ENCODE measurements at places on chromosomes 7 and 10.

DNA sequence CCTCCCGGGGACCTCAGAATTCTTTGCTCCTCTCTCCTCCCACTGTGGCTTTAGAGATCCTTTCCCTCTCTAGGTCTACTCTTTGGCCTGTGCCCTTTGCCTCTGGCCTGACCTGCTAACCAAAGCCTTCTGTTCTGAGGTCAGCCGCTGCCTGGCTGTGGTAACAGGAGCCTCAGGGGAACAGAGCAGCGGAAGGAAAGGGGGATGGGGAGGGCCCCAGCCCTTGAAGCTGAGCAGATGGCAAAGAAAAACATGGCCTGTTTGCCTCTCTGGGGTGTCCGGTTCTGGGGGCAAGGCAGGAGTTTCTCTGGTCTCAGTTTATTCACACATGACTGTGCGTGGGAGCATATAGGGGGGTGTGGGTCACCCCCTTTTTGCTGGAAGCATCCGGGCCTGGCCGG is 28.2 kb downstream of the COL26A1 start:
- DNase-seq = no peak

GRCh38 chr7:128099204-128099671 is 68.0 kb upstream of the LRRC4 start:
- no peak for DNase-seq

GRCh38 chr7:36690041-36690440 is 34.3 kb downstream of the AOAH start:
- no peak for DNase-seq

DNA sequence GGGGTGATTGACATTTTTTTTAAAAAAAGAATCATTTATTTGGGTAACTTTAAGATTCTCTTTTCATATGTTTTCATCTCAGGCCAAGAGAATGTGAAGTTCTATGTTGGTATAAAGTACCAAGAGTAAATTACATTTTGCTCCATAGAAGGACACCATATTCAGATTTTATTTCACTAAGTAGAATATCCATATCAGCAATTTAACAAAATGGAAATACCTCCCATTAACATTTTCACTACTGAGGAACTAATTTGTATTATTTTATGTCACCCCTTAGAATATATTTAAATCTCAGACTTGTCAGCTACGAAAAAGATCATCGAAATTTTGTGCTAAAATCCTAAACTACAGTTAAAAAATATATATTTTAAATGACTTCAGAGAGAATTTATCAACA is 274.3 kb downstream of the SEMA3D start:
- DNase-seq = no peak

- no peak for DNase-seq
Observed at GRCh38 chr10:118315629-118316028, 26.5 kb downstream of the FAM204A start.

DNA sequence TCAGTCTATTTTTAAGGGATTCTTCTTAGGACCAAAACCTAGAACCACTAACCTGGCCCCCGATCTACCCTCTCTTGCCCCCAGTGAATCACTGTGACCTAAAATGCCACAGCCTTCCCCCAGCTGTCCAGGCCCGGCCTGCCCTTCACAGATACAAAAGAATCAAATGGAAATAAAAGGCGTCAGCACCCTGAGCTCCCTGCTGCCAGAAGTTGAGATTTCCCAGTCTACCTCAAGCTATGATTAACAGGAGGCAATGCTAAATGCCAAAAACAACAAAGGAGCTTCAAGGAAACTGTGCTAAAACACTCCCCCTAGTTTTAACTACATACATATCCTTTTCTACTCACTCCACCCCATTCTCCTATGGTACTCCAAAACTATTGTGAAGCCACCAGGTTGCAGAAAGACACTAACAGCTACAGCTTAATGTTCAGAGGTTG is 67.8 kb downstream of the GSAP start:
- no peak for DNase-seq

- no peak for DNase-seq
Observed at GRCh38 chr10:103679096-103679790, 176.1 kb downstream of the SH3PXD2A start.

GRCh38 chr10:89362929-89363328 is 14.9 kb upstream of the IFIT1B start:
- no peak for DNase-seq

DNA sequence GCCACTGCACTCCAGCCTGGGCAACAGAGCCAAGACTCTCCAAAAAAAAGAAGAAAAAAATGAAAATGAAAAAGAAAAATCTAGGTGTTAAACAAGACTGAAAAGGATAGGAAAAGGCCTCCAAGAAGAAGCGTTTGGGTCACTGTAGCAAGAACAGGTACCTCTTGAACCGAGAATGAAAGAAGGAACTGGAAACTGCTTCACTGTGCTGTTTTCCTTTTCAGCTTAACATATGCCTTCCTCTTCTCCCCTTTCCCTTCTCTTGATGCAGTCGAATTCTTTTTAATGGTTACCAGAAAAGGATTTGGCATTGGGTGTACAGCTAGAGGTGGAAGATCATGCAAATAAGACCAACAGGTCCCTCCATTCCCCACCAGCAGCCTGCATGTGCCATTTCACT is 28.1 kb downstream of the LRRC4 start:
- DNase-seq = no peak

Measured in NCI-H2029 (cell line).